Neuronal stem cell (in vitro differentiated cells): ENCODE measurements at places on chromosomes 2 and 18.

DNA sequence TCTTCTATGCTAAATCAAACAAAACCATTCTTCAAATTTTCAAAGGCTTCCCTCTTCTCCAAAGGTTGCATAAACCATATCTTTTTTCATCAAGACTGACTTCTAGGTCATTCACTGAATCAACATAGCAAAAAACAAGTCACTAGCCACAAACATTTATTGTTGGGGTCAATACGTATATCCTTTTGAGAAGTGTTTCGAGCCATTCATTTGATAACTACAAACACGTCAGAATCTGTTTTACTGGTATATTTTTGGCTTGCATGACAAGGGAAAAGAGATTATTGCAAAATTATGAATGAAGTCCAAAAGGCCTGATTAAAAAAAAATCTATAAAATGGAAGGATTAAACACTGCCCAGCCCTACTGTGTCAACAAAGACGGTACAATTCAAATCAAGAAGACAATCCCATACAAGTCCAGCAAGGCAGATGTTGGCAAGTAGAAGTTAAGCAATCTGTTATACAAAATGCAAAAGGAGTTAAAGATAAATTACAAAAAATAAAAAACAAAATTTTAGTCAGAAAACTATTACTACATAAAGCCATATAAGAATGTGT lies 222.4 kb downstream of the SRBD1 start:
- no peak for DNase-seq

DNA sequence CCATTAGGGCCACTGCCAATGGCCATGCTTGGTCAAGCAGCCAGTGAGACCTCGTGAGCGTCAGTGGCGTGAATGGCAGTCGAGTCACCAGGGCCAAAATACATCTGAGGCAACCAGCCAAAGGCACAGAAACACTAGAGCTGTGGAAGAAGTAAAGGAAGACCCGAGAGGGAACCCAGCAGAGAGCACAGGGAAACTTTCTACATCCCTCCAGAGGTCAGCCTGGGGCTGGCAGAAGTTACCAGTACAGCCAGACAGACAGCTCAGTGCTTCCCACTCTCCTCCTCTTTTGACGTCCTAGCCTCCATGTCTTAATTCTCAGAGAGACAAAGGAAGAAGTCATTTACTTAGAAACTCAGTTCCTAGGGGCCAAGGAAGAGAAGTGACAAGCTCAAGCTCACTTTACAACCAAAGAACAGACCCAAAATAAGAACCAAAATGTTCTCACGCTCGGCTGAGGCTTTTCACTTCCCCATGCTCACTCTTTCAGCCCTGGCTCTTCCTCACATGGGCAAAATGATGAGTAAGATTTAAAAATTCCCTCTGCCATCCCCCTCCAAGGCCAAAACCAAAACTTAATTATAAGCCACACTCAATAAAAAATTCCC lies 8.7 kb downstream of the CYRIA start:
- DNase-seq, result no peak

GRCh38 chr2:42859006-42859552 lies 66.7 kb upstream of the HAAO start:
- DNase-seq, result peak; percentile 88

DNA sequence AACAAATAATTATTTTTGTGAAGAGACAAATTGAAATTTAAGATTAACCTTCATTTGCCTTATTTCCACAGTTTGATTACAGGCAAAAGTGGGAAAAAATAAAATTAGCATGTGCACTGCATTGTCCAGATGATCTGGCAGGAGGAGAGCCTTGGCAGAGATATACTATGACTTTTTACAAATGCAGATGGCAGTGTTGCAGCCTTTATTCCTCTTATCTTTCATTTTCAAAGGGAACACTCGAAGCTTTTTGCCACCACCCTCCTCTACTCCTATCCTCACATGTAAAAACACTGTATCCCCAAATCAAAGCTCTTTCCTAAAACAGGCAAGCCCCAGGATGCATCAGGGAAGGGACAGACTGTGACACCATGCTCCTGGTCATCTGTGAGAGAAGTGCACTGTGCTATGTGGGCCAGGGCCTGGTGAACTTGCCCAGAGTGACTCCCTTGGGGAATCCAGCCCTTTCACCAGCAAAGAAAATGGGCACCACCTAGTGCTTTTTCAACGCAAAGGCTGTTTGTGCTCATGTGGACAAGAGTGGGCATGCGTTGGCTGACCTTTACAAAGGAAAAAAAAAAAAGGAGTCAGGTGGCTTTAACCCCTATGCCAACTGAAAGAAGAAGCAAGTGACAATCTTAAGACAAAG lies 74.7 kb upstream of the ETAA1 start:
- peak; percentile 40 for DNase-seq

- no peak for DNase-seq
Measured at GRCh38 chr2:136008205-136008865, 22.9 kb upstream of the DARS1 start.

- DNase-seq, result no peak
Measured at GRCh38 chr2:20675701-20676352, 8.9 kb downstream of the GDF7 start.

DNA sequence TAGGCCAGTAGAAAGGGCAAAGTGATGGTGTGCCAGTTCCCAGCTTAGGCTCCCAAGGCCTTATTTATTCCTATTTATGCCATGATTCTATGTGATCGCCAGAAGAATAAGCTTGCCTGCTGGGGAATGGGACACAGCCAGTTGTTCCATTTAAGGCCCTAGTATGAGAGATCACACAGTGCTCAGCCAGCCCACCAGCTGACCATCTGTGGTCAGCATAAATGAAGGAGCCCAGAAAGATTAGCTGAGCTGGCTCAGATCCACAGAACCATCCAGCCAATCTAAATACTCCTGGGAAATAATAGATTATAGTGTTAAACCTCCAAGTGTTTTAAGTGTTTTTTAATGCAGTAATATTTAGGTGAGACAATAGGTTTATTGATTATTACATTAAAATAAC lies 12.6 kb upstream of the L3MBTL4 start:
- no peak for DNase-seq

DNA sequence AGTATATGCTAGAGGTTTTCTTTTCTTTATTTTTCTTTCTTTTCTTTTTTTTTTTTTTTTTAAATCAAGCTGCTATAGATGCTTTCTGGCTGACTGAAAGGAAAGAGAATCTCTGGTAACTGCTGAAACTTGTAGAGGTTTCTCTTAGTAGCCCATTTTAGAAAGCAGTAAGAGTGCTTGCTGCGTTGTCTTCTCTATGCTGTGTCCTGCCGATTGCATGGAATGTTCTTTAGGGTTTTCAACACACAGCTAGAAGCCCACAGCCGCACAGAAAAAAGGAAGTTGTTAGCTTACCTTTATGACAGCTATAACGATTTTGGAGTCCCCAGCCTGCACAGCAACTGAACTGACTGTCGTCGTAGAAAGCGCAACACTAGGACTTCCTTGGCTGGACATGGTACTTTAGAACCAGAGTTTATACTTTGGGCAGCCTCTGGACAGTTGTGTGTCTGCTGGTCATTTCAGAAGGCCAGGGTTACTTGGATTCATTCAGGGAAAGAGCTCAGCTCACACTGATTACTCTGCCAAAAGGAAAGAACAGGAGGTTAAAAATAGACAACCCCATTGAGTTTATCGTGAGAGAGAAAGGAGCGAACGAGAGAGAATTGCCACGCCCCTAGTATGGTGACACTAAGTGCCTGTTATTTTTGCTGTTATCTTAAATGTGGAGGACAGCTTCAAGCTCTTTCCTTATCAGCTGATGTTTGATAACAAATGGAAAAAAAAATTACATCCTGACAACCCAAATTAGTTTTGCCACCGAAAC lies at the start of gene CCDC141:
TSS of gene CCDC141 (minus strand) at position 592 of the 766 bp plus-strand sequence. CDS start at position 396, 196 bp downstream.
- DNase-seq, result no peak

DNA sequence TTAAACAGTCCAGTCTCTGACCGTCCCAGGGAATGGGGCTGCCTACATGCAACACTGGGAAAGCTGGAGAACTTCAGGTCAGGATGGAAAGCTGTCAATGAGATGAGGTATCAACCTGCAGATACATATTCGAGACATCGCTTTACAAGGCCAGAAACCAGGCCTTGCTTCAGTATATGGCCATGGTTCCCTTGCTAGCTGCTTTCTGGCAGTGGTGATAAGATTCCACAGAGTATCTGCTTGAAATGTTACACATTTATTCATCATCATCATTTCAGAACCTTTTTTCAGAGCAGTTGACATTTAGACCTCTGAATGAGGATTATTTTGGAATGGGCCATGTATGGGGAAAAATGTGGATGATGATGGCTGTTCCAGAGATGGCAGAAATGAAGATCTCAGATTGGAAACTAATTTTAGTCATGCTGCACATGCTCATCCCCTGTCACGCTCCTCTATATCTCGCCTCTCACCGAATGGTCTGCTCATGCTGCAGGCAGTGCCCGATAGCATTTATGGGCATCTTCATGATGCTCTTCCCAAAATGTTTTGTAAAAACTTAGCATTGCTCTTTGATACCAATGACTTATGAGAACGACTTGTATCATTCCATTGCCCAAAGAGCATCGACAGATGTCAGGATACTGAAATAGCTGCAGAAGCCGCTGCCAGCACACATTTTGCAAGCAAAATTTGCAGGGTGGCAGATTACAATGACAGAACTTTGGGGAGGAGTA lies 14.0 kb upstream of the BMP10 start:
- DNase-seq, result no peak

- DNase-seq, result no peak
Measured at GRCh38 chr2:234979204-234980167, 27.7 kb downstream of the SH3BP4 start.

DNA sequence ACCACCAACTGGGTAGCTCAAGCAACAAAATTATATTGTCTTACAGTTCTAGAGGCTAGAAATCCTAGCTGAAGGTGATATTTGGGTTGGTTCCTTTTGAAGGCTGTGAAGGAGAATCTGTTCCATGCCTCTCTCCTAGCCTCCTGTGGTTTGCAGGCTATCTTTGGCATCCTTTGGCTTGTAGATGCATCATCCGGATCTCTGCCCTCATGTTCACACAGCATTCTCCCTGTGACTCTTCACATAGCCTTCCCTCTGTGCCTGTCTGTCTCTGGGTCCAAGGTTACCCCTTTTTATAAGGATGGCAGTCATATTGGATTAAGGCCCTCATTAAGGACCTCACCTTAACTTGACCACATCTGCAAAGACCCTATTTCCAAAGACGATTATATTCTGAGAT lies 78.6 kb upstream of the MAP3K20 start:
- no peak for DNase-seq

- no peak for DNase-seq
Measured at GRCh38 chr2:144510294-144510991, 9.5 kb downstream of the ZEB2 start.

- no peak for DNase-seq
Measured at GRCh38 chr2:69948032-69948962, 13.1 kb downstream of the ASPRV1 start.

DNA sequence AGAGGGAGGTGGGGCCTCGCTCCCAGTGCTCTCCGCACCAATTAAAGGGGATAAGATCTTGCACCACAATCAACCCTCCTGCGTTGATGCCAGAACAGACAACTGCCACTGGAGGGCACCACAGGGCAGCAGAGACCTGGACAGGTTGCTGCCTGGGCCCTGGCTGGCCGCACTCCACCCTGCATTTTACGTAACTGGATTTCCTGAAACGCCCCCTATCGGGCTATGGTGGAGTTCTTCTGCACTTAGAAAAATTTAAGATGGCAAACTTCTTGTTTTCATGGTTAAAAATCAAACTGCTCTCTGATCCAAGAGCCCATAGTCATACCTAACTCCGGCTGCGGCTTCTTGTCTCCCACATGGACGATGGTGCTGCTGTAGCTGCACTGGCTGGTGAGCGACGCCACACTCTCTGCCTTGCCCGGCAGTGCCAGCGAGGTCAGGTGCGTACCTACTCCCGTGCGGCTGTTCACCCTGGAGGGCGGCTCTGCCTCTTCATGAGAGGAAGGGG lies 16.8 kb upstream of the HES6 start:
- DNase-seq, result peak; percentile 85

GRCh38 chr2:56009758-56010458 lies 86.3 kb upstream of the EFEMP1 start:
- no peak for DNase-seq

DNA sequence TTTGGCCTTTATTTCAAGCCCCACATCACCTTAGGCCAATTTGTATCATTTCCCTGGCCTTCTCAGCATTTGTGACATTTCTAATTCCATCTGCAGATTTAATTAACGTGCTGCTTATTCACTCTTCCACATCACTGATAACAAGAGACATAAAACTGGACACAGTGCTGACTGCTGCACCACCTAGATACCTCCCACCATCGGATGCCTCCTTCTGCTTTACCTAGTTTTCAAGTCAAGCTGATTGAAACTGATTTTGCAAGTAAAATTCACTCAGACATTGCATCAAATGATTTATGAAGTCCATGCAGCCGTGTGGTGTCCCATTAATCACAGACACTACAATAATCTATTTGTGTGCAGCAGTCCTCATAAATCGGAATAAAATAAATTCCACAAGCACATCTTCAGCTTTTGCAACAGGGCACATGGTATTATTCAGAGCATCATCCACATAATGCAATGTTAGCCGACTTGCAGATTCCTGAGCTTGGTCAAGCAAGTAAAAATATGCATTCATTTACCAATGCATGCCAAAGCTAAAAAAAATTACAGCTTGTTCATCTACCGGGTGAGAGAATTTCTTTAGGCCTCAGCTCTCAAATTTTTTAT lies 15.9 kb upstream of the CRIM1 start:
- DNase-seq, result no peak

DNA sequence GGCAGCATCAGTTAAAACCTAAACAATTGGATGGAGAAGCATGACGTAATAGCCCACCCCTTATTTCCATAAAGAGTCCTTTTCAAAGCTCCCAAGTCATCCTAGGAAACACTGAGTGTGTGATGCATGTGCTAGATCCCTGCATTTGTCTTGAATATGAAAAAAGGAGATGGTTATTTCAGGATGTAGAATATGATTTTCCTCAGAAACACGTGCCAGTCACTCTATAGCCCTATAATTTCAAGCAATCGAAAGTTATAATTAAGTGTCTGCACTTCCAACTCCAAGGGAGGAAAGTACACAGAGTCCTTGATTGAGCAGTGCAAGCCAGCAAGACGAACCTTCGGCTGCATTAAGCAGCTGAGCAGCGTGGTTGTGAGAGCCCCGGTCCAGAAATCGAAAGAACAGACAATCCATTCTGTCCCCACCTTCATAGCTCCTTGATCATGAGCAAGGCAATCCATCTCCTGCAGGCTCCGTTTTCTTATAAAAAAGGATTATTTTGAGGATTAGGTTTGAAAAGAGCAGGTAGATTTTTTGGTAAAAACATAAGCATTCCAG lies 287.7 kb downstream of the FBXO15 start:
- no peak for DNase-seq

- no peak for DNase-seq
Measured at GRCh38 chr2:24313744-24314632, 46.3 kb downstream of the ITSN2 start.
